ENCODE measurements at places on chromosomes 6 and 20.

- DNase-seq: no peak
Observed at GRCh38 chr20:3146732-3147341, 12.8 kb downstream of the FASTKD5 start.

- DNase-seq: no peak
Observed at GRCh38 chr6:18431581-18431980, 44.4 kb downstream of the RNF144B start.

DNA sequence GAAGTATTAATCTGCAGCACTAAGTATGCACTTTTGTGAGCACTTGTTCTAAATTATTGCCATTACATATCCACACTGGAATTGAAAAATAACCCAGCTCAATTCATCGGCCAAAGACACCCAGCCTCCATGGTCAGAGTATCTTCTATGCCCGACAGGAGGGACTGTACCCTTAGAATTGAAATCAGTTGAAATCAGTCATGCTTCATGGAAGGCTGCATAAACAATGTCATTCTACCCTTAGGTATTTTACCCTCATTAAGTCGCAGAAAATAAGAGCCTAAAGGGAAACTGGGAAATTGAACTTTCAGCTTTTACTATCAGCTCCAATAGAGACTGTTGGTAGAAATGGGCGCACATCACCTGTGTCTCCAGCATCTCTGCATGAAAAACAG lies 2.9 kb upstream of the RAMACL start:
- no peak for DNase-seq

- DNase-seq: no peak
Observed at GRCh38 chr6:147564556-147564955, 56.1 kb downstream of the SAMD5 start.

Data from SK-MEL-5 (cell line).